ENCODE measurements at places on chromosomes 13 and 19.
A peak's percentile ranks its signal among the peaks of the same experiment; 100 is the strongest.

GRCh38 chr19:15557223-15557622, 48.9 kb downstream of the CYP4F22 start:
- no peak for DNase-seq

DNA sequence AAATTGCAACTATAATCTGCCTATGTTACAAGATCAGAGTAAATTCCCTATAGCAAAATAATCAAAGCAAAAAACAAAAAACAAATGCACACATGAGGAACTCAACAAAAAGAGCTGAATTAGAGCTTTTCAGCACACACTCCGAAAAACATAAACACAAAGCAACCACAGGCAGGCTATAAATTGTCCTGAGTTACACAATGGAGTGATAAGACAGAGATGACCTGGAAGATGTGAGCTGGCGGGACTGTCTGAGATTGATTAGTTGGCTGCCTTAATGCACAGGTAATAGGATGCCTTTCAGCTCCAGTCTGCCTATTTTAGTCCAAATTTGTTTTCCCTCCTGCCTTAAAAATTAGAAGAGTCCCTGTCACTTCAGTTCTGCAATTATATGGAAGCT, 159.0 kb upstream of the FNDC3A start:
- no peak for DNase-seq

DNA sequence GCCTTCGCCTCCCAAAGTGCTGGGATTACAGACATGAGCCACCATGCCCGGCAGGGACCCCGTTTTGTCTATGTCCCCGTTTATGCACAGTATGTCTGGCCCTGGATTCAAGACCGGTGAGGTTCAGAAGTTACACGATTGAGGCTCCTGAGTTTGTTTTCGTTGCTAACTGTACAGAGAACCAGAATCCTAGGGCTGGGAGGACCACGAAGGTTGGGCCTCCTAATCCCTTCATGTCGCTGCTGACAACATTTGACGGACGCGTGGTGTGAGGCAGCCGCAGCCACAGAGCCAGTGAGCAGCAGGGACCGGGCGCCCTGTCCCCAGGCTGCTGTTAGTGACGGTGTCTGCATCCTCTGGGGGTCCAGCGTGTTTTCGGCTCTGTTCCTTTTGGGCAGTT, 91.4 kb downstream of the ATP11A start:
- no peak for DNase-seq

GRCh38 chr19:51784922-51785690, 9.9 kb upstream of the FPR3 start:
- DNase-seq, result peak; percentile 19

DNA sequence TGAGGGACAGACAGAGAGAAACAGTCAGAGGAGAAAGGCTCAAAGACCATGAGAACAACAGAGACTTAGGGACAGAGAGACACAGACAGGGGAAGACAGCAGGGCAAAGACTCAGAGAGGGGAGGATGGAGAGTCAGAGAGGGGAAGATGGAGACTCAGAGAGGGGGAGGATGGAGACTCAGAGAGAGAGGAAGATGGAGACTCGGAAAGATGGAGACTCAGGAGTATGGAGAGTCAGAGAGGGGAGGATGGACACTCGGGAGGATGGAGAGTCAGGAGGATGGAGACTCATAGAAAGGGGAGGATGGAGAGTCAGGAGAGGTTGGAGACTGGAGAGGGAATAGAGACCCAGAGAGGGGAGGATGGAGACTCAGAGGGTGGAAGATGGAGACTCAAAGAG, 689 bp downstream of the SPACA6 start:
- no peak for DNase-seq

- no peak for DNase-seq
These were observed 8.4 kb downstream of the SHANK1 start for GRCh38 chr19:50711196-50711595.

DNA sequence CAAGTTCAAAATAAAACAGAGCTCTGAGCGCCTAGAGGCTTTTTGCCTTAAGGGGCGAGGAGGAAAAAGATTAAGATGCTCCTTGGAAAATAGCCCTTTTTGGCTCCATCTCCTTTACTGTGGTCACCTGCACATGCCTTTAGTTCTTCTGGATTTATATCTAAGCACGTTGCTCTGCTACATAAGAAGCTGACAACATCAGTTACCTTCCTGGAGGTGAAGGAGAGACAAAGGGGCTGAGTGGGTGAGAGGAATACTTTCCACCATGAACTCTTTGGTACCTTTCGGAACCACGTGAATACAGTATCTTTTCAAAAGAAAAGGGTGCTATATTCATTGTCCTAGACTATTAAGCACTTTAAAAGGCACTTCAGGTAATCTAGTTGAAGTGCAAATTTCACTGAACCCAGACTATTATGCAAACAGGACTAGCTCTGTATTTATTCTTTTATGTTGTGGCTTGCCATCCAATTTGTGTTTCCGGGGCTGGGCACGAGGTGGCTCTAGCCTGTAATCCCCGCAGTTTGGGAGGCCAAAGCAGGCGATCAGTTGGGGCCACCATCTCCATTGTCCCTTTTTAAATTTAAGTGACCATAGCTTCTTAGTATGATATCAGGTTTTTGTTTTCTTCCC, 201.5 kb downstream of the TM9SF2 start:
- no peak for DNase-seq

- DNase-seq, result no peak
These were observed 18.5 kb upstream of the STARD13 start for GRCh38 chr13:33303855-33304597.

DNA sequence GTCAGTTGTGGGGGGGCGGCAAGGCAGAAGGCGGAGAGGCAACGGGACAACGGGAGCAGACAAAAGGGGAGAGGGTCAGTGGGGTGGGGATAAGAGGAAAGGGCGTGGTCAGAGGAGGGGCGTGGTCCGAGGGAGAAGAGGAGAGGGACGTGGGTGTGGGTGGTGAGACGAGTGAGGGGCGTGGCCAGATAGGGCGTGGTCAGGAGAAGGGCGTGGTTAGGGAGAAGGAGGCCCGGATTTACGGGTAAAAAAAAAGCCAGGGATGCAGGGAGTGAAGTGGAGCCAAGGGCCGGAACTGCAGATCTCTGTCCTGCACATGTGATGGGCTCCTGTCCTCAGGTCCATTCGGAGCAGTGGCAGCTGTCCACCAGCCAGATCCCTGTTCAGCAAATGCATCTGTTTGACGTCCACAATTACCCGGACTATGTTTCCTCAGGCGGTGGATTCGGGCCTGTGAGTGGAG, 21.5 kb downstream of the CPT1C start:
- DNase-seq, result no peak

DNA sequence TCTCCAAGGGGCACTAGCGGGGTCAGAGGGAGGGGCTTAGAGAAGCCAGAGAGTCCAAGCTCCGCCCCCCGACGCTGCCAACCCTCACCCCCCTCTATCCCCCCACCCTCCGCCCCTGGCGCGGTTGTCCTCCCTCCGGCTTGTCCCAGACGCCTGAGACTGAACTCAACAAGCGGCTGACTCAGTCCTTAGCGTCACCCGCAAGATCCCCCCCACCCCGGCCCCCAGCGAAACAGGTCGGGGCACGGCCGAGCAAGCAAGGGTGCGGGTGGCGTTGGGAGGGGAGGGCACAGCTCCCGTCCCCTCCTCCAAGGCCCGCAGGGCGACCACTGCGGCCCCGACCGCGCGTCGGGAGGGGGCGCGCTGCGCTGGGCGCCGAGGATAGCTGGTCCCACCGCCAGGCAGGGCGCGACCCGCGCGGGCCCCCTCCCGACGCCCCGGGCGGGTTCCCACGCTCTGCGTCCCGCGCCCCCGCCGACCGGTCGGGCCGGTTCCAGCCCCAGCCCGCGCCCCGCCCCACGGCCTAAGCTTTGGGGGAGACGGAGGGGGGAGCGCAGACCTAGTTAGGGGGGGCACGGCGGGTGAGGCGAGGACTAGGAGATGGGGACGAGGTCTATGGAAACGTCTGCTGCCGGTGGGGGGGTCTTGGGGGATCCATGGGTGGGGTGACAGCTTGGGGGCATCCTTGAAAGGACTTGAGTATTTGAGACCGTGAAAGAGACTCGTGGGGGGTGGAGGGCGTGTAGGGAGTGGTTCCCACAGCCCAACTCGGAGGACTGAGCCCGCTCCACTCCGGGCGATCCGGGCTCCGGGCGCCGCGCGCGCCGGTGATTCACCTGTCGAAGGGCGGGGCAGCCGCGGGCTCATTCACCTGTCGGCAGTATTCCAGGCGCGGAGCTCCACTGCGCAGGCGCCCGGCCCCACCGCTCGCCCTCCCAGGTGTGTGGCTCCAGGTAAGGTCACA, 5.1 kb downstream of the NOTCH3 start:
- DNase-seq, result no peak

- DNase-seq, result no peak
These were observed 8.5 kb downstream of the SH3GL1 start for GRCh38 chr19:4391701-4392483.

DNA sequence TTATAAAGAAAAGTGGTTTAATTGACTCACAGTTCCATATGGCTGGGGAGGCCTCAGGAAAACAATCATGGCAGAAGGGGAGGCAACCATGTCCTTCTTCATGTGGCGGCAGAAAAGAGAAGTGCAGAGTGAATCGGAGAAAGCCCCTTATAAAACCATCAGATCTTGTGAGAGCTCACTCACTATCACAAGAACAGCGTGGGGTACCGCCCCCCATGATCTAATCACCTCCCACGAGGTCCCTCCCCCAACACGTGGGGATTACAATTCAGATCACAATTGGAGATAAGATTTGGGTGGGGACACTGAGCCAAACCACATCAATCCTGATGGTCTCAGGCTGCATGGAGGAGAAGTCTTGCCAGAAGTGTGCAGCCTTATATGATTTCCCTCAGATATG, 26.0 kb downstream of the TM9SF2 start:
- DNase-seq, result no peak

- no peak for DNase-seq
These were observed 45.8 kb downstream of the GGACT start for GRCh38 chr13:100542826-100543156.

GRCh38 chr13:41762796-41763195, 198.1 kb downstream of the VWA8 start:
- DNase-seq, result no peak

DNA sequence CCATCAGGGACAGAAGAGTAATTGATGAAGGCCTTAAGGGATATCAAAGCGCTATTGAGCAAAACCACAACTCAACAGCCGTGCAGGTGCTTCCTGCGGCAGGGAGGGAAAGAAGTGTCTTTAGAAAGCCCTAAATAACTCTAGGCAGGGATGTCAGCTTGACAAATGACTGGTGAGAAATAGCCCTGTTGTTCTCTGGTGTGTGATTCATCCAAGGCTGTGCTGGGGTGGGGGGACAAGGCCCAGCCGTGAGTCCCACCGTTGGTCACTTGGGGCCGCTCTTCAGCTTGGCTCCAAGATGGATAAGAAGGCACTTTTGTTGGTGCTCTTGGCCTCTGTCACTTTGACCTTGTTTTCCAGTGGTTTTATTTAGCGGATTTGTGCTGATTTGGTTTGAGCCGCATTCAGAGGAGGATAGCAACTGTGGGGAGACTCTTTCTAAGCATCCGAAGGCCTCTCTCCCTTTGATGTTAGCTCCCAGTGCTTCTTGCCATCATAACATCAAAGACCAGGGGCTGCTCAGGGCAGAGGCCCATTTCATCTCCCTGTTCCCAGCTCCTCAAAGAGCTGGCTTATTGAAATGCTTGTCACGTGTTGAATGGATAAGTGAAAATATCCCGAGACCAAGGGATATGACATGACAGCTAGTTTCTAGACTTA, 130.3 kb upstream of the SERP2 start:
- DNase-seq, result no peak

- DNase-seq, result no peak
These were observed at the start of gene PLEKHA4 for GRCh38 chr19:48868114-48868886. PLEKHA4 (minus strand) TSS chr19:48868617; CDS start chr19:48867620, 997 bp downstream.

GRCh38 chr13:24651718-24652345, 28.4 kb upstream of the ATP12A start:
- no peak for DNase-seq

GRCh38 chr13:51067706-51068105, 43.4 kb downstream of the C13orf42 start:
- DNase-seq, result no peak

DNA sequence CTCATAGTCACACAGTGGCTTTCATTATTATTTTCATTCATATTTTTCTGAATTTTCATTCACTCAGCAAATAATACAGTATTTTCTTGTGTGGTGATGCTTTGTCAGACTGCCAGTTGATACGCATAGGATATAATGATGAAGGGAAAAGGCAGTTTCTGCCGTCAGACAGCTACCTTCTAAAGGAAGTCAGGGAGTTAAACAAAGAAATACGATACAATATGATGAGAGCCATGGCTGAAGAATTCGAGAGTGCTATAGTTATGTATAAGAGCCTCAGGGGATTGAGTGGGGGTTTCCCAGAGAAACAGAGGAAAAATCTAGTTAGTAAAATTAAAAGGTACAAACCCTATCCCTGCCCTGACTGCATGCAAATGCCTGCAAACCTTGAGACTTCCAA, 479.1 kb downstream of the OLFM4 start:
- DNase-seq, result no peak
